A172 (cell line): ENCODE measurements at places on chromosomes 6 and 20. TPM values are rescaled to one million over a fixed set of nuclear protein-coding genes. Genes with fewer than 3 reads are reported as not detected.

The COX4I2 gene
- not detected in 2 replicates for total RNA-seq

The ANGPT4 gene
- total RNA-seq, result 0.05 TPM in 1 of 2 replicates, not detected in the other

- peak; percentile 99 for DNase-seq
These were observed 30.7 kb downstream of the PTPN1 start for GRCh38 chr20:50540620-50541605.

The NKX2-2 gene
- total RNA-seq, result 4.4 TPM in 2 replicates
